NCI-H774 (cell line): ENCODE measurements at places on chromosomes 13 and 19.

DNA sequence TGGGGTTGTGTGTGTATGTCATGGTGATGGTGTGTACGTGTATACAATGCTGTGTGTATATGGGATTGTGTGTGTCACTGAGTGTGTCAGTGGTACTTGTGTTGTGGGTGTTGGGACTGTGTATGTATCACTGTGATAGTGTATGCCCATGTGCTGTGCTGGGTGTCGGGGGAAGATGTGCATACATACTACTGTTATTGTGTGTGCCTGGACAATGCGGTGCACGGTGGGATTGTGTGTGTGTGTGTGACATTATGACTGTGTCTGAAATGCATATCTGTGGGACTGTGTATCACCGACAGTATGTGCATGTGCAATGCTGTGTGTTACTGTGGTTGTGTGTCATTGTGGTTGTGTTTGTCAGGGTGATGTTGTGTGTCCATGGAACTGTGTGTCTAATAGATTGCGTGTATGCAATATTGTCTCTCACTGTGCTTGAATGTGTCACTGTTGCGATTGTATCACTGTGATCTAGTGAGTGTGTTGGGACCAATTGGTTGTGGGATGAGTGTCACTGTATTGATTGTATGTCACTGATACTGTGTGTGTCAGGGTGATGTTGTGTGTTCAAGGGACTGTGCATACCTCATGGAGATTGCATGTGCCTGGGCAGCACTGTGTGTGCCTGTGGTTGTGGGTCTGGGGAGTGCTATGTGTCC lies 11.0 kb upstream of the BBC3 start:
- no peak for DNase-seq

- DNase-seq = no peak
Observed at GRCh38 chr13:26423629-26424028, 133.9 kb upstream of the WASF3 start.

GRCh38 chr19:30206187-30206586 lies 166.0 kb upstream of the ZNF536 start:
- no peak for DNase-seq

DNA sequence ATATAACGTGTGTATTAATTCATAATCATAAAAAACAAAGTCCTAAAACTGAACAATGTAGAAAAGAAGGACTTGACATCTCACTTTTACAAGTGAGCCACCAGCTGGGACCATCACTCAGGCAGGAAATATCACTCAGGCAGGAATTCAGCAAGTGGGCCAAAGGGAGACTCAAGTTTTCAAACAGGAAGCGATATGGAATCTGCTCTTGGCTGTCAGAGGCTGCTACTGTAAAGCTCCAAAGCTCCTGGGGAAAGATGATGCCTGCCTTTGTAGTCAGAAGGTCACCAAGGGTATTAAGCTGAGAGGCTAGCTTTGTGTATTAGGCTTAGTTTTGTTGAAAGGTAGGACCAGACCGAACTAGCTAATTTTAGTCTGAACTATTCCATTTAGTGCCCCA lies 5.5 kb upstream of the AKAP11 start:
- no peak for DNase-seq

DNA sequence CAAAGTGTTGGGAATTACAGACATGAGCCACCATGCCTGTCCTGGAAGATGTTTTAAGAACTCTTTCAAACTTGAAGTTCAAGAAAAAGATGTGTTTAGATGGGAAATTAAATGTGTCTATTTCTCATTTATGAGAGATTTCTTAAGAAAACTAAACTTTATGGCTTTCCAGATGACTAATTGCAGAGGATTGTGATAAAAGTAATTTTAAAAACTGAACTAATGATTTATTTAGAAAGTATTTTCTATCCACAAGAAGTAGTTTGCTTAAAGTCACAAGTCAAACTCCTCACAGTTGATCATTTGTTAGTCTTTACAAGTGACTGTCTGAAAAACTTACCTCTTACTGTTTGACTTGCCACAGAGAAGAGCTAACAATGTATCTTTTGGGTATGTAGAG lies 89.6 kb upstream of the SPRY2 start:
- no peak for DNase-seq
